ENCODE measurements at places on chromosomes 11 and 22.

- DNase-seq = no peak
These were observed 18.4 kb downstream of the OSBPL5 start for GRCh38 chr11:3146612-3147256.

- DNase-seq = no peak
These were observed 1393.4 kb downstream of the BRD1 start for GRCh38 chr22:48434156-48434867.

DNA sequence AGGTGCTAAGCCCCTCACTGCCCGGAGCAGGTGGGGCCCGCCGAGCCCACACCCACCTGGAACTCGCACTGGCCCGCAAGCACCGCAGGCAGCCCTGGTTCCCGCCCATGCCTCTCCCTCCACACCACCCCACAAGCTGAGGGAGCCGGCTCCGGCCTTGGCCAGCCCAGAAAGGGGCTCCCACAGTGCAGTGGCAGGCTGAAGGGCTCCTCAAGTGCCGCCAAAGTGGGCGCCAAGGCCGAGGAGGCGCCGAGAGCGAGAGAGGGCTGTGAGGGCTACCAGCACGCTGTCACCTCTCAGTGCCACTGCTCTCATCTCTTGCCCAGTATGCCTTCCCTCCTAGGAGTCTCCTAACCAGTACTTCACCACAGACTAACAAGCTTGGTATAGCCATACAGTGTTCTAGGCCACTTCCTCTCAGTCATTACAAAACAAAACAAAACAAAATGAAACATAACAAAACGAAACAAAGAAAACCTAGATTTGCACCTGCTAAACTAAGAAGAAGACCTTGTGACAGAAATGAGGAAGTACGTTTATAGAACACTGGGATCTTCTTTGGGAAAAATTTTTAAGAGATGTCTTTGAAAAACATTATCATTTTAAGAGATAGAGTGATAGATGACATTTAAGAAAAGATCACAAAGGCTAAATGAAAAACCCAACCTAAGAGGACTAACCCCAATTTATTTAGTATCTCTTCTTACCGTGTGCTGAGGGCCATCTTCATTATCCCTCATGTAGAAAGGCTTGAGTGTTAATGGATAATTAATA lies 47.7 kb upstream of the GAB2 start:
- DNase-seq = no peak

- DNase-seq = peak; percentile 65
These were observed 517 bp downstream of the SPINDOC start for GRCh38 chr11:63813563-63814382.

DNA sequence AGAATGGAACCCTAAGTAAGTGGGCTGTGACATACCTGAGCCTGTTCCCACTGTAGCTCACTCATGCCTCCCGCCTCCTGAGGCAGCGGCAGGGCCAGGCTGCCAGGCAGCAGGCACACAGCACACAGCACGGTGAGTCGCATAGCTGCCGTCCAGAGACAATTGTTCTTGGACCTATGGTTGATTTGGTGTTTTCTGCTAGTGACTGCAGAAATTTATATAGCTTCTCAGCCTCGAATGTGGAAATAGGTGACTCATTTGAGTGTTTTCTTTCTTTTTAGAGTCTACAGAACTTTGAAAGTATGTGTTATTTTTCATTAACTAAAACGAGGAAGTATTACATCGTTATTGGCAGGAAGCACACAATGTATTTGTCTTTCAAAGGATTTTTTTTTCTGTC lies at the start of gene MMP7:
MMP7 (minus strand) TSS at position 190 of the 400 bp plus-strand sequence; CDS start at position 143, 47 bp downstream.
- DNase-seq = no peak

- DNase-seq = peak; percentile 94
These were observed at the start of gene TFIP11 for GRCh38 chr22:26512149-26512793. TSS of gene TFIP11 (minus strand) at chr22:26512473. CDS start at chr22:26510272, 2,201 bp downstream.

- DNase-seq = no peak
These were observed 46.9 kb downstream of the C22orf31 start for GRCh38 chr22:29014773-29015172.

DNA sequence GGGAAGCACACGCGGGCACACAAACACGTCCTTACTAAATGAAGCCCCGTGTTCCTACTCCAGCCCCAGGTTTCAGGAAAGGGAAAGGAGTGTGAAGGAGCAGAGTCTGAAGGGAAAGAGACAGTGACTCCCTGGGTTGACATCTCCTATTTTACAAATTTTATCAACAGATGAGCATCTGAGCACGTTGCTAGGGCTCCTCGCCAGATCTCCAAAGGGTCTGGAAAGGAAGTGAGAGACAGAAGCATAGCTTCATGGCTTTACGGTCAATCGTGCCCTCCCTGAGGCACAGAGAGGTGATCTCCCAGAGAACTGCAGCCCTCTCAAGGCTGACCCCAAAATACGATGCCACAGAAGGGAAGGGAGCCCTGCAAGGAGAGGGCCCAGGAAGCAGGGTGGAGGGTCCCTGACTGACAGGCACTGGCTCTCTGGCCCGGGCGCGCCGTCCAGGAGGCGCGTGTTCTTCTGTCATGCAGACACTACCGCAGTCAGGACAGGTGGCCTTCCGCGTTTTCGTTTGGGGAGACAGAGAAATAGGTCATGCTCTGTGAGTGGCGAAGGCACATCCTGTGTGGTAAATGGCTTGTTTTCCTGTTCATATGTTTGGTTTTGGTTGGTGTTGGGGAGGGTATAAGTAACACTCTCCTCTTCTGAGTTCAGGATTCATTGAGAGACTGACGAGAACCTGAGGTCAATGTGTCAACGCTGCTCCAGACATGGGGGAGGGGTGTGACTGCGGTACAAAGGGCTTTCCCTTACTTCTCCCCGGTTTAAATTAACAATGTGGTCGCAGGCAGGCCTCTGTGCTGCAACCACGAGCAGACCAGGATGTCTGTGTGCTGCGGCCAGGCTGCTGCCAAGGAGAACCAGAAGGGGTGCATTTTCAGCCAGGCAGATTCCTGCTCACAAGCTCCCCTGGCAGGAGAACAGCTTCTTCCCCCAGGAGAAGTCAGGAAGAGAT lies 813.3 kb downstream of the OPCML start:
- DNase-seq = no peak

DNA sequence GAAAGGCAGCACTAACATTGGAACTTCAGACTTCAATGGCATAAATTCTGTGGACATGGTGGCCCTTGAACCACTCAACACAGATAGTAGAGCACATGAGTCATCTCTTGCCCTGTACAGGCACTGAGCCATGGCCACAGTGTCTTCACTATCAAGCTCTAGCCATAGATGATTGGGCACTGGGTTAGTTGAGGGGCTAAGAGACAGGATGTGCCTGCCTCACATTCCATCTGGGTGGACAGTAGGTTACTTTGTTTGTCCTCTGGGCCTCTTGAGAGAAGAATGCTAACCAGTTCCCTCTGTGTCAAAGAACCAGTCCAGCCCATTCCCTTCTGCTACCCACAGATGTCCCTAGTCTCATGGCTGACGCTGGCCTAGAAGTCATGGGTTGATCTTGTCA lies 39.8 kb downstream of the OR6Q1 start:
- no peak for DNase-seq

GRCh38 chr22:42637555-42637954 lies 2.8 kb downstream of the ATP5MGL start:
- no peak for DNase-seq

- no peak for DNase-seq
These were observed 502.8 kb downstream of the MN1 start for GRCh38 chr22:27298742-27299141.

GRCh38 chr11:69290806-69291205 lies 3.1 kb upstream of the MYEOV start:
- DNase-seq = no peak

GRCh38 chr11:120385110-120385509 lies 48.9 kb downstream of the ARHGEF12 start:
- no peak for DNase-seq

DNA sequence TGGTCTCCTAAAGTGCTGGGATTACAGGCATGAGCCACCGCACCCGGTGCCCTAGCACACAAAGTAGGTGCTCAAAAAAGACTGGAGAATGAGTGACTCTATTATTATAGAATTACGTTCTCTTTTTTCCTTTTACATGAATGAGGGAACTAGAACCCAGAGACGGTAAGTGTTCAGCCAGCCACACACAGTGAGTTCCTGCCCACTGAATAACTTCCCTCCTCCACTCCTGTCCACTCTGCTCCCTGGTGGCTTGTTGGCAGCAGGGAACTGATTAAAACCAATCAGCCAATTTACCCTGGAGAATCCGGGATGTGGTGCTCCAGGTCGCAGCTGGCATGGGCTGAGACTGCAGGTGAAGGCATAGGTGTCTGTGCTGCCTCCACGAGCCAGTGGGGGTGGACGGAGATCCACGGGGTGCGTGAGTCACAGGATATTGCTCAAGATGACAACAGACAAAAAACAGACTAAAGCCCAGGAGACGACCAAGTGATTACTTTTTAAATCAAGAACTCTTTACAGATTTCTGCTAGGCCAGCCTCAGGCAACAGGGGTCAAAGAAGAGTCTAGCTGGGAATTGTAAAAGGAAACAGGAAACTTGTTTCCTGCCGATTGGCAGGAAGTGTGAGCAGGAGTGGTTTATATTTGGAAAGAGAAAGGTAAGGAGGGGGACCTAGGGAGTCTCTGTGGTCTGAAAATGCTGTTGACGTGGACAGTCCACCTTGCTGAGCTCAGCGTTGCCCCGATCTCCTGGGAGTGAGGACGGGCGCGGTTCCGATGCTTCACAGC lies 95.2 kb upstream of the TP53I11 start:
- peak; percentile 61 for DNase-seq

DNA sequence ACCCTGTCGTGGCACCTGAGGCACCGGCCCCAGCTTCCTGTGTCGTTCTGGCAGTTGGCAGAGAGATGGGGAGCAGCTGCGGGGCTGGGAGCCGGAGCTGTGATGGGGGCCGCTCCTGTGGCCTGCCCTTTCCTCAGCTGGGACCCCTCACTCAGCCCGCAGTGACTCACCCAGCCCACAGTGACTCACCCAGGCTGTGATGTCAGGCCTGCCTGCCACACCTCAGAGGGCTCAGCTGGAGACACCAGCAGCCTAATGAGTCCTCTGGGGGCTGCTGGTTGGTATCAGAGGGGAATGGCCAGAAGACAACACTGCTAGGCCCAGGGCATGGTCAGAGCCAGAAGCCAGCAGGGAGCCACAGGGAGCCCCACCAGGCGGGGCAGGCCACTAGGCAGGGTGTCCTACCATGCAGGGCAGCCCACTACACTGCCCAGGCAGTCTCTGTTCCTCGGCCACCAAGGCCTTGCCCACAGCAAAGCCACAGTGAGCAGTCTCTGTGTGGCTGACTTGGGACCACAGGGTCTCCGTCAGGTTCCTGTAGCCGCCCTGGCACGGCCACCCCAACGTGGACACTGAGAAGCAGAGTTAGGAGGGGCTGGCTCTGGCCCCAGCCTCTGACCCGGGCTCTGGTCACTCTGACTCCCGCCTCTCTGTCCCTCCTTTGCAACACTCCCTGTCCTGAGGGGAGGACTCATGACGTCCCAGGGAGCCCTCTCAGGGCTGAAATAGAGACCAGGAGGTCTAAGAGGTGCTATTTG lies 4.2 kb upstream of the FXYD2 start:
- peak; percentile 63 for DNase-seq

GRCh38 chr11:61747192-61747966 lies 5.1 kb upstream of the MYRF start:
- DNase-seq = peak; percentile 81

GRCh38 chr11:19342036-19342435 lies 101.3 kb upstream of the E2F8 start:
- DNase-seq = no peak

GRCh38 chr11:15276621-15277020 lies 161.9 kb downstream of the INSC start:
- no peak for DNase-seq

DNA sequence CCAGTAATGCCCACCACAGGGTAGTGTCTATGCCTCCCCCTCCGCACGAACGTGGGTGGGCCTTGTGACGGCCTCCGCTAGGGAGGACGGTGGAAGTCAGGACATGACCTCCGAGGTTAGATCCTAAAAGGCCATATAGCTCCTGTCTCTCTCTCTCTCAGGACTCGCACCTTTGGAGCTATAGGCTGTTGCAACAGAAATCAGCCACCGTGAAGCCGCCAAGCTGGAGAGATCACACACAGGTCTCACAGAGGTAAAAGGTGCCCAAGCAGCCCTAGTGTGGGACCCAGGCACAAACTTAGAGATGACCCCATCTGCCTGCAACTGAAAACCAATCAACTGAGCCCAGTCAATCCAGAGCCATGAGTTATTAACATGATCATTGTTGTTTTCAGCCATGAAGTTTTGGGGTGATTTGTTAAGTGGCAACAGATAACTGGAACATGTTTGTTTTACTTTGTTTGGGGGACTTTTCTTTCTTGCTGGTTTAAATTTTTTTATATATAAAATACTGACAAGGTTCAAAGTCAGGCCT lies 7.4 kb upstream of the NAP1L4 start:
- peak; percentile 38 for DNase-seq

GRCh38 chr11:102251423-102251822 lies 65.9 kb upstream of the BIRC3 start:
- DNase-seq = no peak

DNA sequence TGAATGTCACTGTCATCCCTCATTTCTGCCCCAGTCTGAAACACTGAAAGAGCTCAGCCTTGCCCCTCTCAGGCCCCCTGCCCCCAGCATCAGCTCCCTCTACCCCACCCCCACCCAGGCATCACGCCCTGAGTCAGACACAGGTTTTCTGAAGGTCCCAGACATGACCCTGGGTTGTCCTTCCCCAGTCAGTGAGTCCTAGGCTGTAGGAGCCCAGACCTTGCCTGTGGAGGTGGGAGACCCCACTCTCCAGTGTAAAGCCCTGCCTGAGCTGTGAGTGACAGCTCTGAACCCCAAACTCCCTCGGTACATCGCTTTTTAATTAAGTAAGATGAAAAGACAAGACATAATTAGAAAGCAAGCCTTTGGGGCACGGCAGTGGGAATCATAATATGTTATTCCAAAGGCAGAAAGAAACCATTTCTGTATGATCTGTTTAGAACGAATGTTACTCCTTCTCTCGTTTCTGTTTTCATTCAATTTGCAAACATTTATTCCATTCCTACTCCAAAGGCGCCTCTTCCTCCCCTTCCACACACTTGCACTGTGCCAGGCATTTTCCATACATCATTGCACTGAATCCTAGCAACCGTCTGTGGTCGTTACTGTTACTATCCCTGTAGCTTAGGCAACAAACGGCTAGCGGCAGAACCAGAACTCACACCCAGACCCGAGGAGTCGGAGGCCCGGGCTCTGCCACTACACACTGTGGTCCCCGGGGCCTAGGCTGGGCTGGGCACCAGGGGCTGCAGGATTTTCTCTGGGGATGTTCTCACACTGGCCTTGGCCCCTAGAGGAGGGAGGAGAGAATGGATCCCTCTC lies 63.4 kb downstream of the CD6 start:
- DNase-seq = no peak

GRCh38 chr22:44547371-44547770 lies 49.3 kb upstream of the RTL6 start:
- DNase-seq = no peak

GRCh38 chr11:8000390-8000789 lies 13.3 kb downstream of the EIF3F start:
- no peak for DNase-seq

- no peak for DNase-seq
These were observed 7.4 kb downstream of the GNB1L start for GRCh38 chr22:19847345-19847632.

- DNase-seq = peak; percentile 73
These were observed 2.8 kb downstream of the PARVB start for GRCh38 chr22:44026630-44027511.
